ENCODE measurements at places on chromosomes 1 and 21.

GRCh38 chr1:12174924-12175810 is 8.4 kb downstream of the TNFRSF1B start:
- DNase-seq, result no peak

- DNase-seq, result no peak
Measured at GRCh38 chr1:29227511-29227910, 3.2 kb downstream of the MECR start.

DNA sequence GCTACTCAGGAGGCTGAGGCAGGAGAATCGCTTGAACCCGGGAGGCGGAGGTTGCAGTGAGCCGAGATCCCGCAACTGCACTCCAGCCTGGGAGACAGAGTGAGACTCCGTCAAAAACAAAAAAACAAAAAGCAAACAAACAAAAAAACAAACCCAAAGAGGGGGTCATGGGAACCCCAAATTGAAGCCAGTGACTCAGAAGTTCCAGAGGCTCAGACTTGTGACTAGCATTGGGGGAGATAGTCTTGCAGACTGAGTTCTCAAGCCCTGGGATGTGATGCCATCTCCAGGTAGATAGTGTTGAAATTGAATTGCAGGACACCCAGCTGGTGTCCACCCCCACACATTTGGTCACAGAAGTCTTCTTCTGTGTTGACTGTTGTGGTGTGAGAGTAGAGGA is 24.9 kb upstream of the ENO1 start:
- DNase-seq, result no peak

GRCh38 chr1:205711105-205712048 is 31.1 kb upstream of the SLC45A3 start:
- peak; percentile 88 for DNase-seq
